ENCODE measurements at places on chromosomes 2 and 18.

DNA sequence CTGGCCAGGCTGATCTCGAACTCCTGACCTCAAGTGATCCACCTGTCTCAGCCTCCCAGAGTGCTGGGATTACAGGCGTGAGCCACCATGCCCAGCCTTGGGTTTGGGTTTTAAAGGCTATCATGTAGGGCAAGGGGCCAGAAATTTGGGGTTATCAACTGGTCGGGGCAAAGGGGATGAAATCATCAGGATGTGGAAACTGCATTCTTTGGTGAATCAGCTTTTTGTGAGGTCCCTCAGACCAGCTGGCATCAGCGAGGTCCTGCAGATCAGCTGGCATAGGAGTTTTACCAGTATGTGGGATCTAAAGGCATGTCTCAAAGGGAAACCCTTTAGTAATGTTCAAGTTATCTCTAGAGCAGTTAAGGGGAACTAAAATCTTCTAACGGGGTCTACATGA, 6.4 kb upstream of the GEMIN6 start:
- peak; percentile 15 for DNase-seq

DNA sequence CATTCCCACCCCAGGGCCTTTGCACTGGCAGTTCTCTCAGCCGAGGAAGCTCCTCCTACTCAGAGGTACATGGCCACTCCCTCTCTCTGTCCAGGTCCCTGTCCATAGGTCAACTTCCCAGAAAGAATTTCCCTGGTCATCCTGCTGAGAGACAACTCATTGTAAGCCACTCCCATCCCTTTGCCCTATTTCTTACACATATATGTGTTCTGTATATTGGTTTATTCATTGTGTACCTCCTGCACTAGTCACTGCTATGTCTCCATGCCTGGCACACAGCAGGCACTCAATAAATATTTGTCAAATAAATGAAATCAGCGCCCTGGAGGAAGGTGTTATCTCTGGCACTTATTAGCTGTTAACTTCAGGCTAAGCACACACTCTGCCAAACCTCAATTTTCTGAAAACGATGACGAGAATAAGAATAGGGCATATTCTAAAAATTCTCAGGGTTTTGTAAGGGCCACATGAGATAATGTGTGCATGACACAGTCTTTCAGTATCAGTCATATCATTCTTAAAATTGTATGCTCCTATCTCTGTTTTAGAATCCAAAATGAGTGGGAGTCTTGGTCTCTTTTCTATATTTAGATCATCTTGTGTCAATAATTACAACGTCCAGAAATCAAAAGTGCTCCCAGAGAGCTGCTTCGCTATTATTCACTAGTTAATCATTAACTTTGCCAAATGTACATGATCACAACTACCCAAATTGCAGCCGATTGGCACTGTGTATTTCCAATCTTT, 198.0 kb downstream of the ALK start:
- peak; percentile 60 for DNase-seq

GRCh38 chr2:62391696-62392095, 114.3 kb downstream of the TMEM17 start:
- DNase-seq: no peak

GRCh38 chr2:72623481-72623880, 202.4 kb downstream of the EXOC6B start:
- DNase-seq: peak; percentile 36

GRCh38 chr2:151819920-151820319, 8.3 kb downstream of the ARL5A start:
- no peak for DNase-seq

GRCh38 chr18:49691177-49691608, 122.1 kb downstream of the ACAA2 start:
- DNase-seq: peak; percentile 99

DNA sequence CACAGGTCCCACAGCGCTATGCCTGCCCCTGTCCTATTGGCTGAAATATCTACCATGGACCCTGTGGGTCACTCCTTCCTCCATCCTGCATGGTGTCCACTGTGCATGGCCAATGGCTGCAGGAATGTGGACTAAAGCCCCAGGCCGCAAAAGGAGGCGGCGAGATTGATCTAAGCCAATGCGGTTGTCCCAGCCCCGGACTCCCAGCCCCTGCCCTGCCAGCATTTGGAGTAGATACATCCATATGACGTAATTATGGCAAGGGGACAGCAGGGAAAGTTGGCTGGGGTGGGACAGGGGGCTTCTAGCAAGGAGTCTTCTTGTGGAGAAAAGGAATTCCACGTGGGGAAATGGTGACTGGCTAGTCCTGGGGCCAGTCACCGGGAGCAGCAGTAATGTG, 11.4 kb upstream of the ZNF516 start:
- no peak for DNase-seq

DNA sequence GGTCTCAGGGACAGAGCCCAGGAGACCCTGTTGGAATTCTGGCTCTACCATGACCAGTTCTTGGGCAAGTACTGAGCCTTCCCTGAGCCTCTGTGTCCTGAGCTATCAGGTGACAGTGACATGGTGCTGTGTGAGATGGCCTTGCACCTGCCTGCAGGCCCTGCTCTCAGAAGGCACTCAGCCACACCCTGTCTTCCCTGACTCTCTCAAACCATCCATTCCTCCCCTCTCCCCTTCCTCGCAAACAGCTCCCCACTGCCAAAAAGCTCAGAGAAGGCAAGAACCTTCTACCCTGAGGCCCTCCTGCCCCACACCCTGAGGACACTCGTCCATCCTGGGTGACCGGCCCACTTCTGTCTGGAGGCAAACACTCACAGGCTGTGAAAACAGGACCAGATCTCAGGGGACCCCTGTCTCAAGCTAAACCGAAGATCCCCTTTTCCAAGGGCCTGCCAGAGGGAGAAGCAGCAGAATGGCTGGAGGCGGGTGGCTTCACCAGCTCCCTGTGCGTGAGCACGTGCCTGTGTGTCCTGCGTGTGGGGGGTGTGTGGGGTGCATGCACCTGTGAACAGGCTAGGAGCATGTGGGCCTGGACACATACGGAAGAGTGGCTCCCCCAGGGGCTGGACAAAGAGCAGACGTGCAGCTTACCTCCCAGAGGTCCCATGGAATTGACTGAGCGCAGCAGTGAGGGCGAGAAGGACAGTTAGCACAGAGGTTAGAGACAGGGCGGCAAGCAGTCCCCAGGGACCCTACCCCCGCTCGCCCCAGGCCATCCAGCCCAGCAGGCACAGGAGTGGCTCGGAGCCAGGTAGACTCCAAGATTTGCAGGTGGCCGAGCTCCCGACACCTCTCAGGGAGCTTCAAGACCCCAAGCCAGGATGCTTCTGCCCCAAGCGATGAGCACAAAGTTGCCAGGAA, 53.9 kb downstream of the BIN1 start:
- no peak for DNase-seq

DNA sequence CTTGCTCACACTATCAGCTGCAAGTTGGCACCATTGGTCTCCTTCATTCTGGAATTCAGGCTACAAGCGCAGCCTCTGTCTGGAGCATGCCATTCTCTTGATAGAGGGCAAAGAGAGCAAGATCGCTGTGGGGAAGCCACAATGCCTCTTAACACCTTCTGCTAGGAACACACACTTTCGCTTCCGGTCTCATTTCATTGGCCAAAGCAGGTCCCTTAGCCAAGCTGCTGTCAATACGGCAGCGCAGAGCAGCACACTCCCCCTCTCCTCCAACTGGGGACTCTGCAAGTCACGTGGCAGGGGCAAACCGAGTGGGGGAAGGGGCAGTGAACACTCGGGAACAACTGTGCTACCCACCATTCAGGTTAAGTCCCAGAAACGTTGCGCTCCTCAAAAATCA, 98.1 kb downstream of the MMADHC start:
- DNase-seq: no peak

All from kidney tubule cell (primary cell).